ENCODE measurements at places on chromosomes 6 and 20. TPM values are rescaled to one million over a fixed set of nuclear protein-coding genes. Genes with fewer than 3 reads are reported as not detected.
A peak's percentile ranks its signal among the peaks of the same experiment; 100 is the strongest.

GRCh38 chr20:21270806-21271205, 32.3 kb upstream of the XRN2 start:
- no peak overlapping the region for H3K4me3 ChIP-seq
- DNase-seq, result no peak
- no peaks in the 10 kb centered on the region for H3K36me3 ChIP-seq
- no peak overlapping the region for H3K27ac ChIP-seq
- no peaks in the 10 kb centered on the region for H3K4me1 ChIP-seq

- H3K36me3 ChIP-seq, result peaks cover 36% of the 10 kb centered on the region
- H3K4me3 ChIP-seq, result peak overlapping the region; percentile 96
- peaks cover 3% of the 10 kb centered on the region for H3K27me3 ChIP-seq
- H3K4me1 ChIP-seq, result peaks cover 43% of the 10 kb centered on the region
- peak overlapping the region; percentile 95 for H3K27ac ChIP-seq
- DNase-seq, result peak; percentile 9
Measured at GRCh38 chr6:153001767-153002612, 519 bp downstream of the MTRF1L start.

- peaks cover 1% of the 10 kb centered on the region for H3K4me1 ChIP-seq
- no peak overlapping the region for H3K27ac ChIP-seq
- H3K36me3 ChIP-seq, result peaks cover 1% of the 10 kb centered on the region
- H3K4me3 ChIP-seq, result no peak overlapping the region
- DNase-seq, result no peak
Measured at GRCh38 chr6:16338577-16339264, 100.3 kb downstream of the GMPR start.

DNA sequence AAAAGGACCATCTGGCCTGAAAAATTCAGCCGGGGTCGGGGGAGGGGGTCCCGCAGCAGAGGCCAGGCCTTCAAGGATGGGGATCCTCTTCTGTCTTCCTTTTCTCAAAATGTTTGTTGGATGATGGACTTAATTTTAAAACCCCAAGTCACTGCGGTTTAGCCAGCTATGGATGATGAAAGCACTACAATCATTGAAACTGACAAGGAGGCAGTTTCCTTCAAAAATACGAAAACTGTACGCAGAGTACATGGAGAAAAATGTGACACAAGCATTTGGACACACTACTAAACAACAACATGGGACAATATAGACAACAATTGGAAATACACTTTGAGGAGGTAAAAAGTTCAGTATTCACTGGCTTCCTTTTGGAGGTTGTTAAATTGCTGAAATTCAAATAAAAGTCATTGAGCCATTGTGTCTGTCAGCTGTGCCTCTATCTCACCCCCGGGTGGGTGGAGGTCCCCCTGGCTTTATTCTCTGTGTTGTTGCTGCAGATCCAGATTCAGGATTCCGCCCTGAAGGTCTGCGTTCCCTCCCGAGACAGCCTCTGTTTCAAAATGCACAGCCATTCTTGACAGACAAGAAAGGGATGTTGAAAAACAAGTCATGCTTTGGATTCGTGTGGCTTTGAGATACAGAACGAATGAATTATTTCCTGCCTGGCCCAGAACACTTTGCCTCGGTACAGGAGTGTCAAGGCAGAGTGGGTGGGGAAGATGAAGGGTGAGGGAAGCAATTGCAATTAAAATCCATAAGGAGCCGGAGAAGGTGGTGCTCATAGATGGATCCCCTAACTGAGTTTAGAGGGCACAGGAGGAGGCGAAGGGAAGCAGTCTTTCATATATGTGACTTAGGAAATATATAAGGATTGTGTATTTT, 118.2 kb downstream of the TTLL2 start:
- H3K36me3 ChIP-seq, result no peaks in the 10 kb centered on the region
- H3K4me1 ChIP-seq, result no peaks in the 10 kb centered on the region
- no peak overlapping the region for H3K4me3 ChIP-seq
- H3K27me3 ChIP-seq, result peaks cover 11% of the 10 kb centered on the region
- no peak for DNase-seq

DNA sequence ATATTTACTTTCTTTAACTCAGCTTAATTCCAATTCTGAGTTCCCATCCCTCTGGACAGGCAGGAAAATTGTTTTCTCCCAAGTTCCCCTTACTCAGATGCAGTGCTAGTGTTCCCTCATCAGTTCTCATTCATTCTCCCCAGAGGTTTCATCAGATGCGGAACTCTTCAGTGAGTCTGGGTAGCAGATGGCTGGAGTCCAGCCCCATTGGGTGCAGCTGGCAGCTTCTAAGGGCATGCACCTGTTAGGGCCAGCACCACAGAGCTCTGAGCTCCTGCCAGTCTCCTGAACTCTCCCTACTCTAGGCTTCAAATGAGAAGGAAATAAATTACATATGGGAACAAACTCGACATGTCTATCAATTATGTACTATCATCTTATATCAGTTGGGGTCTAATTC, 76.6 kb downstream of the SOD2 start:
- no peak overlapping the region for H3K4me3 ChIP-seq
- H3K27me3 ChIP-seq, result peaks cover 3% of the 10 kb centered on the region
- H3K4me1 ChIP-seq, result no peaks in the 10 kb centered on the region
- no peak overlapping the region for H3K27ac ChIP-seq

GRCh38 chr6:132587424-132587823, 2.1 kb downstream of the TAAR5 start:
- H3K4me3 ChIP-seq, result no peak overlapping the region
- H3K4me1 ChIP-seq, result no peaks in the 10 kb centered on the region
- DNase-seq, result no peak
- peaks cover 10% of the 10 kb centered on the region for H3K27me3 ChIP-seq
- no peak overlapping the region for H3K27ac ChIP-seq

CCM2L gene
- not detected for total RNA-seq

ATG5 gene
- 29.3 TPM for total RNA-seq

TULP1 gene
- not detected for total RNA-seq

Data from activated CD4-positive, alpha-beta T cell treated with anti-CD3 and anti-CD28 coated beads, Interleukin-2, amount 10 ng/mL, durations not matched to agents 7 days and 5 days (primary cell).